Large intestine (tissue), 12 donors: ENCODE measurements at places on chromosomes 5 and 9. TPM values are rescaled to one million over a fixed set of nuclear protein-coding genes. Genes with fewer than 3 reads are reported as not detected.

C5orf46 gene
- not detected for polyA plus RNA-seq

CFAP157 gene
- 0.84 TPM for polyA plus RNA-seq

ARID3C gene
- polyA plus RNA-seq: 0.12 TPM

DNA sequence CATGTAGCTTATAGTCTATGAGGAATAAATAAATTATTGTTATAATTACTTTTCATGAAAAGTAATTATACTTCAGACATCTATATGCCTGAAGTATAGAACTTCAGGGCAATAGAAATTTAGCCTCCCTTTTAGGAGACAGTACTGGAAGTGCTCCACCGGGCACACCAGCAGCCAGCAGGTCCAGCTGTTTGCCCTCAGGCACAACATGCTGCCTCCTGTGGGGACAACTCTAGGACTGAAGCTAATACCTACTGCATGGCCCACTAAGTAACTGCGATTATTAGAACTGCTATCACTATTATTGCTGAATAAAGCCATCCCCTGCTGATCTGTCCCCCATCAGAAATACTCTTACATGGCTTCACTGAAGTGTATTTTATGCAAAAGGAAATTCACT lies 329.6 kb downstream of the MED10 start:
- H3K4me1 ChIP-seq: no peaks in the 10 kb centered on the region
- DNase-seq: no peak
- no peak overlapping the region for H3K27ac ChIP-seq
- H3K4me3 ChIP-seq: no peak overlapping the region
- H3K27me3 ChIP-seq: no peaks in the 10 kb centered on the region

GRCh38 chr5:54630738-54631359 lies 113.3 kb downstream of the SNX18 start:
- no peaks in the 10 kb centered on the region for H3K36me3 ChIP-seq
- no peak overlapping the region for H3K27ac ChIP-seq
- H3K4me1 ChIP-seq: peaks cover 23% of the 10 kb centered on the region
- H3K27me3 ChIP-seq: no peaks in the 10 kb centered on the region

GRCh38 chr9:1414711-1415131 lies 364.6 kb downstream of the DMRT2 start:
- no peaks in the 10 kb centered on the region for H3K36me3 ChIP-seq
- DNase-seq: no peak
- no peaks in the 10 kb centered on the region for H3K4me1 ChIP-seq
- no peak overlapping the region for H3K27ac ChIP-seq
- no peaks in the 10 kb centered on the region for H3K27me3 ChIP-seq
- no peak overlapping the region for H3K4me3 ChIP-seq

- H3K4me3 ChIP-seq: peak overlapping the region; percentile 77
- H3K27me3 ChIP-seq: no peaks in the 10 kb centered on the region
- peaks cover 54% of the 10 kb centered on the region for H3K4me1 ChIP-seq
- peak; percentile 93 for DNase-seq
- no peaks in the 10 kb centered on the region for H3K36me3 ChIP-seq
- H3K27ac ChIP-seq: peak overlapping the region; percentile 92
These were observed 5.5 kb upstream of the CDHR2 start for GRCh38 chr5:176543428-176544182.

GRCh38 chr5:85159395-85159794 lies 774.7 kb upstream of the EDIL3 start:
- H3K27me3 ChIP-seq: no peaks in the 10 kb centered on the region
- H3K4me3 ChIP-seq: no peak overlapping the region
- H3K36me3 ChIP-seq: no peaks in the 10 kb centered on the region
- no peak overlapping the region for H3K27ac ChIP-seq
- H3K4me1 ChIP-seq: no peaks in the 10 kb centered on the region

DNA sequence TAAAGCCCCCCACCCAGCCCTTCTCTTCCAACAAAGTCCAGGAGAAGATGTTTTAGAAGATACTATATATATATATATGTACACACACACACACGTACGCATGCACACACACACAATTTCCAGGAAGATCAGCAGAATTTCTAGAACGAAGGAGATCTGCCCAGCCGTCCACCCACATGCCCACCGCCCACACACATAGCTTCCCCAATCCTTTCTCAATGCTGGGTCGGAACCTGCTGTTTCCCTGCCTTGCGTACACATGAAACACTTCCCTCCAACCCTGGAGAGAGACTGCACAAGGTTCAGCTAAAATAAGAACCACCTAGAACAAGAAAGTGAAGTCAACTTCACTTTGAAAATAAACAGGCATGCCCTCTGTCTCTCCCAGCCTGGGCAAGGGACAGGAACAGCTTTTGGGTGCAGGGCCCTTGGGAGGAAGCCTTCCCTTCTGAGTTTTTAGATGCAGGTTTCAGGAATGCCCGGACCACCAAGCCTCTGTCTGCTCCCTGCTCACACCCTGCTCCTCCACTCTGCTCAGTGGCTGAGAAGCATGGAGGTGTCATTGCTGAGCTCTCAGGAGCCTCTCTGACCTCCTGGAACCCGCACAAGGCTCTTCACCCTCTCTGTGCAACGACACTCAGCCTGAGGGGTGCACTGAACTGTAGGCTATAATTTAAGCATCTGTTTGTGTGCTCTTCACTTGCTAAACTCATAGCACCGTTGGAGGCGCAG lies 149.4 kb downstream of the C5orf15 start:
- H3K4me1 ChIP-seq: no peaks in the 10 kb centered on the region
- no peaks in the 10 kb centered on the region for H3K36me3 ChIP-seq
- no peak overlapping the region for H3K27ac ChIP-seq
- no peak overlapping the region for H3K4me3 ChIP-seq

DNA sequence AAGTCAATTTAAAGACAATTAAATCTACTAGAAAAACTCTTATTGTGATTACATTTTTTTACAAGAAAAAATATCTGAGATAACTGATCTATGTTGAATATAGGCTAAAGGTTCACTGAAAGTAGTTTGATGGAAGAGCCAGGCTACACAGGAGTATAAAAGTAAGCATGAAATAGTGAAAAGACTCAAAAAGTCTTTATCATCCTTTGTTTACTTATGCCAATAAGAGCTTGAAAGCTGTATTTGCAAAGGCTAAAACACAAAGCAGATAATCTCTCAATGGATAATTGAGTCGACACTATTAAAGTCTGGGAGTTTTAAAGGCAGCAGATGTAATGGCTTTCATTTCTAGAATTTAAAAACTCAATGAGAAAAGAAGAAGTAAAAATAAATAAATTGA lies 42.0 kb downstream of the SSBP2 start:
- no peak overlapping the region for H3K27ac ChIP-seq
- DNase-seq: no peak
- H3K4me1 ChIP-seq: no peaks in the 10 kb centered on the region
- no peaks in the 10 kb centered on the region for H3K36me3 ChIP-seq
- no peaks in the 10 kb centered on the region for H3K27me3 ChIP-seq
- no peak overlapping the region for H3K4me3 ChIP-seq

- H3K27ac ChIP-seq: no peak overlapping the region
- H3K27me3 ChIP-seq: peaks cover 7% of the 10 kb centered on the region
- no peaks in the 10 kb centered on the region for H3K4me1 ChIP-seq
- DNase-seq: no peak
- no peaks in the 10 kb centered on the region for H3K36me3 ChIP-seq
- no peak overlapping the region for H3K4me3 ChIP-seq
These were observed 31.0 kb downstream of the ABLIM3 start for GRCh38 chr5:149172261-149172660.

DNA sequence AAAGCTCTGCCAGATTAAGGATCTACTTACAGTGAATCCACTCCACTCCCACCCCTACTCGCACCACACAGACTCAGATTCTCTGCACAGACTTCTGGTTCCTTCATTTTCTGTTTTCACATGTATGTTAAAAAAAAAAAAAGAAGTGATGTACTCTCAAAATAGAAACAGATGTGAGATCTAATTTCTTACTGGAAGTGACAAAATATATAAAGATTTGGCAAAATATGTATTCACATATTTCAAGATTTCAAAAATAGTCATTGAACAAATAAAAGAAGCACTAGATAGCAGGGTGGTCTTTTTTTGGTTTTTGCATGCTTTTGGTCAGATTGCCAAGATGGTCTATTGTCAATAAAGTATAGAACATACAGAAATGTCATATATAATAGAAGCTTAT lies 379.2 kb downstream of the TMEM167A start:
- no peaks in the 10 kb centered on the region for H3K4me1 ChIP-seq
- H3K27ac ChIP-seq: no peak overlapping the region
- H3K36me3 ChIP-seq: no peaks in the 10 kb centered on the region
- H3K27me3 ChIP-seq: no peaks in the 10 kb centered on the region

DNA sequence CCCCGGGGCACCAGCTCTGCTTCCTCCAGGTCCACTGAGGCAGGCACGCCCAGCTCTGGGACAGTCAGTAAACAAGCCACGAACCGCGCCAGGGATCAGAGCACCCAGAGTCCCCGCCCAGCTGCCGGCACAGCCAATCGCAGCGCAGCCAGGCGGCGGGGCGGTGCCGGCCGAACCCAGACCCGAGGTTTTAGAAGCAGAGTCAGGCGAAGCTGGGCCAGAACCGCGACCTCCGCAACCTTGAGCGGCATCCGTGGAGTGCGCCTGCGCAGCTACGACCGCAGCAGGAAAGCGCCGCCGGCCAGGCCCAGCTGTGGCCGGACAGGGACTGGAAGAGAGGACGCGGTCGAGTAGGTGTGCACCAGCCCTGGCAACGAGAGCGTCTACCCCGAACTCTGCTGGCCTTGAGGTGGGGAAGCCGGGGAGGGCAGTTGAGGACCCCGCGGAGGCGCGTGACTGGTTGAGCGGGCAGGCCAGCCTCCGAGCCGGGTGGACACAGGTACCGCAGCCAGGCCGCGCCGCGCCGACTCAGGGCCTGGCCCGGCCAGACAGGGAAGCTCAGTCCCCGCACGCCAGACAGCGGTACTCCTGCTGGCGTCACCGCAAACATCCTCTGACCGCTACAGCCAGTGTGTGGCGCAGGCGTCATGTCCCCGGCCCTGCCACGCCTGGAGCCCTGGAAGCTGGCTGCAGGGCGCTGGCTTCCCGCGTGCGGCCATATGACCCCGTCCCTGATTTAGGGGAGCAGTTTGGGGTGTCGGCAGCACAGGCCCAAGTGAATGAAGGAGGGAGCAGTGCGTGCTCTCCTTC lies at the start of gene CTSL:
TSS of gene CTSL (plus strand) at position 220 of the 810 bp plus-strand sequence. CDS start 1,485 bp downstream, outside the sequence.
- H3K4me1 ChIP-seq: no peaks in the 10 kb centered on the region
- H3K36me3 ChIP-seq: peaks cover 15% of the 10 kb centered on the region
- peak within 1 kb of the TSS; percentile 84 for H3K4me3 ChIP-seq
- DNase-seq: peak; percentile 87

DNA sequence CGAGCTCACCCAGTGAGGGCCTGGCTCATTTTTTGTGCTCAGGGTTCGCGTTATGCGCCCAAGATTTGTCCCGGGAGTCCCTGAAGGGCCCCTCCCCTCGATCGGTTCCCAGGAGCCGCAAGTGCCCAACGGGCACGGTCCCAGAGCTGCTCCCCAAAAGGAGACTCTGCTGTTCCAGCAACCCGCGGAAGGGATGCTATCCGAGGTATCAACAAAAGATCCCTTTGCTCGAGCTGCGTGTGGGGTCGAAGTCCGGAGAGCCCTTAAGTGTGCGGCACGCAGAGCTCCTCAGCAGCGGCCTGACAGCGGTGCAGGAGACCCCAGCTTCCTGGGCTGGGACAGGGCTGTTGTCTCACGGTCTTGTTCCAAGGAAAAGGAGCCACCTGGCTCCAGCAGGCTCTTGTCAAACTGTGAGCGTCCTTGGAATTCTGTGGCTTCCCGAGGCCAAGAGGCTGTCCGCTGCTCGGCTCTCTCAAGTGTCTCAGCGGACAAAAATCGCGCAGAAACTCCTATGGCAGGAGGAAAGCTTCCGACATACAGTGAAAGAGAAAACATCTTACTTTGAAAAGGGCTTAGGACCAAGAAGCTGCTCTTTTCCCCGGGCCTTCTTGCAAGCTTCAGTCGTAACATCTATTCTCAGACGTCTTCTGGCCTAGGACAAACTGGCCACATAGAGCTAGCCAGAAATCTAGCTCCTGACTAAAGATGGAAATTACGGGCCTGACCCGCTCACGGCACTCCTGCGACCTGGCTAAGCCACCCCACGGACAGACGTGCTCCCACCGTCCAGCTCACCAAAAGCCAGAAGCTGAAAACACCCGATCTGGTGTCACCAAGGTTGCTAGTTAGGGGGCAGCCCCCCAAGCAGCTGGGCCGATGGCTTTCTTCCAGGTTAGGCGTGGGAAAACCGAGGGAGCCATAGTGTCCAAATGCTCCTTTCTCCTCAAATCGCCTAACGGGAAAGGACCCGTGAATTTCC lies 2.6 kb upstream of the FOXB2 start:
- H3K27ac ChIP-seq: no peak overlapping the region
- H3K4me1 ChIP-seq: peaks cover 7% of the 10 kb centered on the region
- no peak for DNase-seq
- H3K27me3 ChIP-seq: peaks cover 97% of the 10 kb centered on the region
- H3K4me3 ChIP-seq: no peak overlapping the region

- no peaks in the 10 kb centered on the region for H3K27me3 ChIP-seq
- H3K4me3 ChIP-seq: no peak overlapping the region
- no peaks in the 10 kb centered on the region for H3K4me1 ChIP-seq
- no peaks in the 10 kb centered on the region for H3K36me3 ChIP-seq
- no peak for DNase-seq
These were observed 211.5 kb downstream of the SEC61B start for GRCh38 chr9:99433555-99433954.

DNA sequence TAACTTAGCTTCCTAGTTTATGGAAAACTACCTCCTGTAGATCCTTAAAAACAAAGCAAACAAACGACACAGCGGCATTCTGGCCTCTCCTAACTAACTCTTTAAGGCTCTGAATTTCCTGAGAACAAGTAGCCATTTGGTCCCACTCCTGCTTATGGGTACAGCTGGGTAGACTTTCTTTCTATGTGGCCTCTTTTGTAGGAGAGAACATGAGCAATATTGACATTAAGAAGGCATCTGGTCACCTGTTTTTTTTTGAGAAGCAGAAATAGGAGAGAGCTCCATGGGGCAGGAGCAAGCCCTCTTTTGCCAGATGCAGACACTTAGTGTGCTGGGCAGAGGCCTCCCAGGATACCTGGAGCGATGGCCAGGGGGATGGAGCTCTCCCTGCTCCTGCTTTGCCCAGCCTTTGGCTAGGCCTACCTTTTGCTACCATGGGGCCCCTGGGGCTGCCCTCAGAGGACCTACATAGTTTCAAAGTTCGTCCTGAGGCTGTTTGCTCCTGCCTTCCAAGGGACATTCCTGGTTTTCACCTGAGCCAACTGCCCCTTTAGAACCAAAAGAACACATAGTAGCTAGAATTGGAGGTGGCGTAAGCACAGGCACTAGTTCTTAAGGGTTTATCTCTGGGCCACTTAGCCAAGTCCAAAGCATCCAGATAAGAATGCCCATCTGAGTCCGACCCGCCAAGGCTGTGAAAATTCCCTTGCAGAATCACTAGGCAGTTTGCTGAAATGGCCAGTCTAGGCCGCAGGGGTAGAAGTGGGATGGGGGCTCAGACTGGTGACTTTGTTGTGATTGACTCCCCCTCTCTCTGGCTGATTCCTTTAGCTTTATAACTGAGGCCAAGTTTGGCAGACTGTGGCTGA lies 2.4 kb upstream of the STC2 start:
- H3K27ac ChIP-seq: no peak overlapping the region
- no peak overlapping the region for H3K4me3 ChIP-seq
- H3K4me1 ChIP-seq: peaks cover 16% of the 10 kb centered on the region
- H3K36me3 ChIP-seq: no peaks in the 10 kb centered on the region
- H3K27me3 ChIP-seq: peaks cover 62% of the 10 kb centered on the region

- peak overlapping the region; percentile 33 for H3K27ac ChIP-seq
- H3K27me3 ChIP-seq: no peaks in the 10 kb centered on the region
- H3K4me3 ChIP-seq: no peak overlapping the region
- H3K36me3 ChIP-seq: no peaks in the 10 kb centered on the region
These were observed 346.8 kb downstream of the PIK3R1 start for GRCh38 chr5:68562308-68562707.

GRCh38 chr5:115415143-115415491 lies 118.7 kb upstream of the CCDC112 start:
- H3K4me1 ChIP-seq: peaks cover 8% of the 10 kb centered on the region
- no peak overlapping the region for H3K4me3 ChIP-seq
- peak overlapping the region; percentile 81 for H3K27ac ChIP-seq
- no peaks in the 10 kb centered on the region for H3K27me3 ChIP-seq
- DNase-seq: peak; percentile 96
